ENCODE measurements at places on chromosomes 3 and 15.

DNA sequence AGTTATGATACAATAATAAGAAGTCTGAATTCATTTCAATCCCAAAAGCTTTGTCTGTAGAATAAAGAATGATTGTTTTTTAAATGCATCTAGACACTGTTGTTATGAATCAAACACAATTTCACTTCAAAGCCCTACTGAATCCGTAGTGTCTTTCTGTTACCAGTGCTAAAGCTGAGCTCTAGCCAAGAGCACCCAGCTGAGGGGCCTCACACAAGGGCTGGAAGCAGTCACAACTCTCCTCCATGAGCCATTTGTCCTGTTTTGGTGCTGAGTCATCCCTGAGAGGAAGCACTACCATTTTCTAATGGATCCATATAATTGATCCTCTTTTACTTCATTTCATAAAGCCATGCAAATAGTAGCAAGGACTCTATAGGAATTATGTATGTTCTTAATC, 158.2 kb upstream of the ANKRD28 start:
- H3K36me3 ChIP-seq: no peaks in the 10 kb centered on the region
- no peaks in the 10 kb centered on the region for H3K4me1 ChIP-seq
- no peaks in the 10 kb centered on the region for H3K27me3 ChIP-seq

DNA sequence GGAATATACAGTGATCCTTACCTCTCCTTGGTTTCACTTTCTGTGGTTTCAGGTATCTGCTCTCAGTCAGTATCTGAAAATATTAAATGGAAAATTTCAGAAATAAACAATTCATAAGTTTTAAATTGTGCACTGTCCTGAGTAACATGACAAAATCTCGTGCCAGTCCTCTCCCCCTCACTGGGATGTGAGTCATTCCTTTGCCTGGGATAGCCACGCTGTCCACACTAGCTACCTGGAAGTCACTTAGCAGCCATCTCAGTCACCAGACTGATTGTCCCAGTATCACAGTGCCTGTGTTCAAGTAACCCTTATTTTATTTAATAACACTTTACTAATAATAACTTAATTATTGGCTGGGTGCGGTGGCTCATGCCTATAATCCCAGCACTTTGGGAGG, 15.3 kb upstream of the KLHL25 start:
- H3K36me3 ChIP-seq: no peaks in the 10 kb centered on the region
- no peaks in the 10 kb centered on the region for H3K27me3 ChIP-seq
- H3K4me3 ChIP-seq: no peak overlapping the region
- no peaks in the 10 kb centered on the region for H3K4me1 ChIP-seq
- no peak overlapping the region for H3K27ac ChIP-seq

DNA sequence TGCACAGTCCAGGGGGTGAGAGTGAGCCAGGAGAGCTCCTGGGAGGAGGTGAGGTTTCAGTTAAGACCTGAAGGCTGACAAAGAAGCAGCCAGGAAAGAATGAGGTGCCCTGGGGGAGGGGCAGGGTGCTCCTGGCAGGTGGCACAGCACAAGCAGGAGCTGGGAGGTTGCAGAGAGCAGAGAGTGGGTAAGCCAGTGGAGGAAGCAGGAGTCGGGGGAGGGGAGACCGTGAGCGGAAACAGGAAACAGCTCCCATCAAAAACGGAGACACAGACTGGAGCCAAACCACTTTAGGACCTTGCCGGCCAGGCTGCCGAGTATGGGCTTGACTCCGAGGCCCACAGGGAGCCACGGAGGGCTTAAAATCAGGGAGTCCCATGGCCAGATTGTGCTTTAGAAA, 12.1 kb upstream of the FBLN2 start:
- H3K36me3 ChIP-seq: no peaks in the 10 kb centered on the region
- no peaks in the 10 kb centered on the region for H3K4me1 ChIP-seq
- DNase-seq: no peak

GRCh38 chr3:62833538-62833937, 41.7 kb downstream of the CADPS start:
- H3K4me1 ChIP-seq: no peaks in the 10 kb centered on the region
- H3K27ac ChIP-seq: no peak overlapping the region
- DNase-seq: no peak
- no peaks in the 10 kb centered on the region for H3K27me3 ChIP-seq
- H3K4me3 ChIP-seq: no peak overlapping the region

DNA sequence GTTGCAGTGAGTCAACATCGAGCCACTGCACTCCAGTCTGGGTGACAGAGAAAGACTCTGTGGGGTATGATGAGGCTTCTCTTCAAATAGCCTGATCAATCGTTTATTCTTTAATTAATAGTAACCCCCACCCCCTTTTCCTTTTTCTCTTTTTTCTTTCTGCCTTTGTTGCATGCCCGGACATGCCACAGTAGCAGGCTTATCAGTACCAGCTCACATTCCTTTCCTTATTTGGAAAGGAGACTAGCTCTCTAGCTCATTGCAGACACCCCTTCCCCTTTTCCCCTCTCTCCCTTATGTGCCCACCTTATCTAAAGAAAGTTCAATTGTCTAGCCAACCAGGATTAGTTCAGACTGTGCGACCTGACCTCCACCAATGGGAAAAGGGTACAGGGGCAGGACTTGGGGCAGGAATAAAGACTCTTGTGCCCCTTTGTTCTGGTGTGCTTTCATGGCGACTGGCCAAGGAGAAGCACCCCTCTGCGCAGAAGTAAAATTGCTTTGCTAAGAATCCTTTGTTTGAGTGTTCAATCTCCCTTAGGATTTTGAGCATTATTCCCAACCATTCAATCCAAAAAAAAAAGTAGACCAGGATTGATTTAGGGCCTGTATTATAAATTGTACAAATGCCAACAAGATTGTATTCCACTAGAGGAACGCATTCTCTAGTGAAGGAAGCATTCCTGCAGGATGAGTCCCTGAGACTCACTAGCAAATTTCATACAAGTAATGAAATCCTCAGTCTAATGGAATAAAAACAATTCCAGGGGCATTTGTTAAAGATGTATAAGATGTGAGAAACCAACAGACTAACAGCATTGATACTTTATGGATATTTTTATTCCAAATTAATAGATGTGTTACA, 95.8 kb upstream of the SNRPN start:
- H3K27me3 ChIP-seq: no peaks in the 10 kb centered on the region
- no peak for DNase-seq
- no peak overlapping the region for H3K4me3 ChIP-seq
- no peak overlapping the region for H3K27ac ChIP-seq

DNA sequence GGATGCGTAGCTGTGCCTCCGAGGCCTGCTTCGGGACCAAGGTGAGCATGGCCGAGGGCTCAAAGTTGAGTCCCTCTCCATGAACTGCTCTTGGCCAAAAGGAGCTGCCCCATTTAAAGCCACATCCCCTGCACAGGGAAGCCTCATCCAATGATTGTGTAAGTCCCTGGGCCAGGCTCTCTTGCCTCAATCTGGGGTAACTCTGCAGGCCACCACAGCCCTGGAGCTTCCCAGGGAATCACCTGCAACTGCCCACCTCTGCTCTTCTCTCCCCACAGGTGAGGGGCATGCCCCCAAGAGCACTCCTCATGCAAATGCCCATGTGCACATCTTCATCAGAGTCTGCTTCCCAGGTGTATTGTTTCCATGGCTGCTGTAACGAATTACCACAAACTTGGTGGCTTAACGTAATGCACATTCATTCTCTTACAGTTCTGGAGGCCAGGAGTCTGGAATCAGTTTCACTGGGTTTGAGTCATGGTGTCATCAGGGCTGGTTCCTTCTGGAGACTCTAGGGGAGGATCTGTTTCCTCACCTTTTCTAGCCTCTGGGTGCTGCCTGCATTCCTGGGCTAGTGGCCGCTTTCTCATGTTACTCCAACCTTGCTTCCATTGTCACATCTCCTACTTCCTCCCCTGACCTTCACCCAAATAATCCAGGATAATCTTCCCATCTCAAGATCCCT, 25.0 kb upstream of the LOXL1 start:
- H3K36me3 ChIP-seq: no peaks in the 10 kb centered on the region
- H3K4me1 ChIP-seq: no peaks in the 10 kb centered on the region
- H3K27ac ChIP-seq: no peak overlapping the region
- H3K27me3 ChIP-seq: no peaks in the 10 kb centered on the region
- no peak overlapping the region for H3K4me3 ChIP-seq
- no peak for DNase-seq

DNA sequence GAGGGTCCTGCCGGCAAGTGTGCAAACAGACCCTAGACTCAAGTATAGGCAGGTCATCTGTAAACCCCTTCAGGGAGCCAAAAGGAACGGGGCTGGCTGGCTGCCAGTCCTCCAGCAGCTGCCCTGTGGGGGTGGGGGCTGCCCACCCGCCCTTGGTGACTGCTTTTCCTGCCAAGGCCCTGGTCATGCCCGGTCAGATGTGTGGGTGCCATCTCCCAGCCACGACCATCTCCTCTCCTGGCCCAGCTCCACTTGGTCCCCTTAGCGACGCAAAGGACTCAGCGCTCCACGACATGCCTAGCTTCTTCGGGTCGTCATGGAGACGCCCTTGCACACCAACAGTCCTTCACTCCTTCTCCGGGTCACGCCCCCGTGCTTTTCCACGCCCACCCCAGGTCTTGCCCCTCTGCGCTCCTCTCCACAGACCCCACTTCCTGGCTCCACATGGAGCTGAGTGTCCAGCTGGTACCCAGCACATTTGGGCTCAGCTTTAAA, 2.4 kb downstream of the MUC4 start:
- no peaks in the 10 kb centered on the region for H3K27me3 ChIP-seq
- H3K4me1 ChIP-seq: no peaks in the 10 kb centered on the region
- no peak overlapping the region for H3K4me3 ChIP-seq
- no peak for DNase-seq

DNA sequence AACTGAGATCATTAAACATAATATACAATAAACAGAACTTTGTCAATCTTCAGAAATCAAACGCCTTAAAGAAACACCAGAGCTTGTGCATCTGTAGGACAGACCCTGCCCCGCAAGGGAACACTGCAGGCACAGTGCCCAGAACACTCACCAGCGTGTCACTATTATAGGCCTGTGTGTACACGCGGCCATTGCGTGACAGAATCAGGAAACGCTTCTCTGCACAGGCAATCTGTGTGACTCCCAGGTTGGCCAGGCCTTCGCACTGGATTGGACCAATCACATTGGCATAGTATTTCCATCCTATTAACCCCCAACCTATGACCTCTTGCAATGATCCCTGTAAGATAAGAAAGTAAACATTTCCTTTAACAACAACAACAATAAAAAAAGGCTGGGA, 52.9 kb downstream of the HERC2 start:
- no peaks in the 10 kb centered on the region for H3K4me1 ChIP-seq
- H3K27ac ChIP-seq: no peak overlapping the region
- no peak overlapping the region for H3K4me3 ChIP-seq
- no peaks in the 10 kb centered on the region for H3K27me3 ChIP-seq
- no peak for DNase-seq

DNA sequence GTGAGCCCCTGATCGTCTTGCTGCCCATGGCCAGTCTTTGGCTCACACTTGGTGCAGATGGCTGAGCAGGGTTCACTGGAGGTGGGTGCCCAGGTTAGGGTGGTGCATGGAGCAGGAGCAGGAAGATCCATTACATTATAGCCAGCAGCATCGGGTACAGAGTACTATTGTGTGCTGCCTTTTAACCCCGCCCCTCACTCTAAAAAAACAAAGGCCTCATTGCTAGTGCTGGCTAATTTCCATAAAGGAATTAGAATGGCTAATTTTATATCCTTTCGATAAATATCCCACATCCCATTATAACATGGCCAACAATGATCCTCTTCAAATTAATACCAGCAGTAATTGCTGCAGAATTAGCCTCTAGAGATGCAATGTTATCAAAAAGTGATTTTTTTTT, 45.8 kb upstream of the PPP4R2 start:
- no peak for DNase-seq
- no peaks in the 10 kb centered on the region for H3K36me3 ChIP-seq
- no peak overlapping the region for H3K4me3 ChIP-seq
- no peaks in the 10 kb centered on the region for H3K27me3 ChIP-seq
- H3K27ac ChIP-seq: no peak overlapping the region

DNA sequence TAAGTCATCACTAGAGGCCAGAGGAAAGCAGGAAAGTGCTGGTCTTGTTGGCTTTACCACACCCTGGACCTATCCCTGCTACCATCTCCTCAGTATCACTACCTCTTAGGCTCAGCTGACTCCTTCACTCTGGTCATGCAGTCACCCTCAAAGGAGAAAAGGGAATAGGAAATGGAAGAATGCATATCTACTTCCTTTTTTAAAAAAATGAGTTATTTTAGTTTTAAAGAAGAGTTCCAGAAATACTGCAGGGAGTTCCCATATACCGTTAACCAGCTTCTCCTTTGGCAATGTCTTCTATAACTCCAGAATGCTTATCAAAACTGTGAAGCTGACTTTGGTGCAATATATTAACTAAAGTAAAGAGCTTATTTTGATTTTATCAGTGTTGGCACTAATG, 688.6 kb downstream of the DIPK2A start:
- H3K27me3 ChIP-seq: no peaks in the 10 kb centered on the region
- no peaks in the 10 kb centered on the region for H3K4me1 ChIP-seq
- DNase-seq: no peak
- H3K27ac ChIP-seq: no peak overlapping the region
- no peak overlapping the region for H3K4me3 ChIP-seq
- H3K36me3 ChIP-seq: no peaks in the 10 kb centered on the region

DNA sequence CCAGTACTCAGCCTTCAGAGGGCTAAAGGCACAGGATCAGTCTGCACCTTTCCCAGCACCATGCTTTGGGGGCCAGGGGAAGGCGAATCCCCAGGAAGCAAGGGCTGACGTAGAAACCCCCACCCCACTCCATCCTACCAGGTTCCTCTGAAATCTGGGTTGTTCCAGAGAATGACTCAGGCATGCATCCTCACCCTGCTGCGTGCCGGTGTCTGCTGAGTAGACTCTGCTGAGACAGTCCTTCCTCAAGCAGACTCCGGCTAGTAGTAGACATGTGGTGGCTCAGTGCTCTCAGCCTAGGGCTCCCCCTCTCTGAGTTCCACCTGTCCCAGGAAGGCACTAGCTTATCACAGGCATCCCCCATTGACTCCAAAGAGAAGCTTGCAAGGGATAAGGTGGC, 9.0 kb downstream of the TMEM43 start:
- H3K4me3 ChIP-seq: no peak overlapping the region
- DNase-seq: no peak
- H3K36me3 ChIP-seq: no peaks in the 10 kb centered on the region
- H3K27ac ChIP-seq: no peak overlapping the region

GRCh38 chr3:30913176-30913575, 18.7 kb upstream of the GADL1 start:
- no peaks in the 10 kb centered on the region for H3K4me1 ChIP-seq
- H3K27me3 ChIP-seq: no peaks in the 10 kb centered on the region
- no peak for DNase-seq
- H3K4me3 ChIP-seq: no peak overlapping the region
- H3K27ac ChIP-seq: no peak overlapping the region
- H3K36me3 ChIP-seq: no peaks in the 10 kb centered on the region

Measured in uterus (tissue), 4 donors.